Activated gamma-delta T cell treated with Interleukin-2 at 50 U/mL for 16 hours (primary cell): ENCODE measurements at places on chromosomes 1 and 21.

DNA sequence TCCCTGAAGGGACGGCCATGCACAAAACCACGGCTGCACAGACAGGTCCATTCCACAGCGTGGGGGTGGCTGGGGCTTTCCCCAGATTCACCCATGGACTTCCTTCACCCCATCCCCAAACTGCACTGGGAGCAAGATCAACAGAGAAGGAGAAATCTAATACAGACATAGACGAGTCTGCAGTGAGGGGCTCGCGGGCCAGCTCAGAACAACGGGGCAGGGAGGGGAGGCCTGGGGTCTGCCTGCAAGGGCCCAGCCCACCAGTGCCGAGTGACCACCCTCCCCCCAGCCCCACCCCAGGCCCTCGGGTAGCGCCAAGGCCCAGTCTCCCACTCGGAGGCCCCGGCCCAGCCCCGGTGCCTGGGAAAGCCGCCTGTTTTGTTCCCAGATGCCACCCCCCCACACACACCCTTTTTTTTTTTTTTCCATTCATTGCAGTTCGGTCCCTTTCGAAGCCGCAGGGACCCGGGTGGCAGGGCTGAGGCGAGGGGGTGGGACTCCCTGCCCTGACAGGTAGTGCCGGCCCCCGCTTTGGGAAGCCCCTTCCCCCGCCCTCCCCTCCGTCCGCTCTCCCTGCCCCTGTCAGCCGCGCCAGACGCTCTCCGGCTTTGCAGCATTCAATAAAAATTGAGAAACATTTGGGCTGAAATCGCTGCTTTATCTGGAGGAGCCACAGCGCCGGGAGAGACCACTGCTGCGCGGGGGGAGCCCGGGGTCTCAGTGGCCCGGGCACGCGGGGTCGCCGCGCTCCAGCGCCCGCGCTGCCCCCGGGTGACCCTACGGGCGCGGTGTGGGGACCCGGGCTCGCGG, 543 bp upstream of the EPHB2 start:
- DNase-seq: no peak

GRCh38 chr1:46218443-46218842, 15.3 kb downstream of the LURAP1 start:
- DNase-seq: no peak

GRCh38 chr1:29970747-29971325, 734.5 kb downstream of the PTPRU start:
- DNase-seq: no peak

DNA sequence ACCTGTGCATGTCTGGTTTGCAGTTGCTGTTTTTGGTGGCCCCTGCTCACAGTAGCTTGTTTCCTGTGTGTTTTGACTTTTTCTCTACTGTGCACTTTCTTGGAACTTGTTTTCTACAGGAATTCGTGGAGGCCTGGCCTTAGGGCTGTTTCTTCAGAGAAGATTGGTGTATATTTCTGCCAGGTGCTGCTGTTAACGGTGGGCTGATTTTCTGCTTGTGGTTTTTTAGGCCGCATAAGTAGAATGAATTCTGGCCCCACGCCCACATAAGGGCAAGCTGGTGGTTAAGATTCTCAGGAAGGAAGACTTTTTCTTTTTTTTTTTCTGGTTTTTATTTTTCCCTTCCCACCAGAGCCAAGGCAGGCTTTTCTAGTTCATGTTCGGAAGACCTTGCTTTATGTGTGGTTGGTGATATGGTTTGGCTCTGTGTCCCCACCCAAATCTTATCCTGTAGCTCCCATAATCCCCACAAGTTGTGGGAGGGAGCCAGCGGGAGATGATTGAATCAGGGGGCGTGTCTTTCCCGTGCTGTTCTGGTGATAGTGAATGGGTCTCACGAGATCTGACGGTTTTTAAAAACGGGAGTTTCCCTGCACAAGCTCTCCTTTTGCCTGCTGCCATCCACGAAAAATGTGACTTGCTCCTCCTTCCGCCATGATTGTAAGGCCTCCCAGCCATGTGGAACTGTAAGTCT, 71.5 kb upstream of the DISP3 start:
- DNase-seq: no peak

DNA sequence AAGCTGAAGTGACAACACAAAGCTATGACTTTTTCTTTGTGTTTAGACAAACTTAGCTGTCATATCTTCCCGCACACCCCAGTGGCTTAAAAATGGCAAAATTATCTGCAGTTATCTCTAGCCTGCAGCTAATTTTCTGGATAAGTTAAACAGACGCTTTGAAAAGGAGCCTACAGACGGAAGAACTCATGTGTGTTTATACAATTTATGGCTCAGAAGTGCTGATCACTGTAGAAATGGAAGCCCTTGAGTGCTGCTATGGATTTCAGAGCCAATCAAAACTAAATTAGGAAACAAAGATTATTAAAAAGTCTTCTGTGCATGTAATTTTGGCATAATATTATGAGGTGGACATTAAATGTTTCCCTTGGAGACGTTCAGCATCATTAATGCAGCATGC, 11.6 kb downstream of the NTNG1 start:
- no peak for DNase-seq

DNA sequence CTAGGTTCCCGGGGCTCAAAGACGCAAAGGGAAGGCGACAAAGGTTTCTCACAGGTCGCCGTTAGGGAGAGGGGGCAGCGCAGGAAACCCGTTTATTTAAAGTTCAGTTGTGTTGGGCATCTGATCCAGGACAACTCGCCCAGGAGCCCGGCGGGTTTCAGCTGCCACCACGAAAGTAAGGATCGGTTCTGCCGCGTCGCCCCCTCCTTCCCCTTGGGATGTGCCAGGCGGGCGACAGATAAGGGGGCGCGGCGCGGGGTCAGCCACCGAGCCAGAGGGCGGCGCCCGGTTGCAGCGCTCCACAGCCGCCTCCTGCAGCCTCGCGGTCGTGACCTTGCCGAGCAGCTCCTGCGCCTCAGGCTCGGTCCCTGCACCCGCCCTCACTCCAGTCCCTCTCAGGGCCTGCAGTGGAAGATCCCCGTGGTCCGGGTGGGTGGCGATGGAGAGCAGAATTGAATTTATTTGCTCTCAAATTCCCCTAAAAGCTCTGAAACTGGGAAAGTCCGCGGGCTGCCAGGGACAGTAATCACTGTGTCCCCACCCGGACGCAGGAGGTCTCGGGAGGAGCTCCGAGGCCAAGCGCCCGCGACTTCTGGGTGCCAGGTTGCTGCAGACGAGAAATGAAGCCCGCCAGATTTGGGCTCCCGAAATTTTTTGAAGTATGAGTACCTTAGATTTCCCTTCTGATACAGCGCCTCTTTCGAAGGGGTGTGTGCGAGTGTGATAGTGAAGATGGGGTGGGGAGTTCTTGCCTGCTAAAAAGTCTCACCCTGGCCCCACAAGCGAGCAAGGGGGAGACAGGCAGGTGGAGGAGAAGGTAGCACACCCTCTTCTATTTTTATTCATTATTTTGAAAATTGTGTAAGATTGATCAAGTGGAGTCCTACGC, 28.4 kb upstream of the NFIA start:
- no peak for DNase-seq

DNA sequence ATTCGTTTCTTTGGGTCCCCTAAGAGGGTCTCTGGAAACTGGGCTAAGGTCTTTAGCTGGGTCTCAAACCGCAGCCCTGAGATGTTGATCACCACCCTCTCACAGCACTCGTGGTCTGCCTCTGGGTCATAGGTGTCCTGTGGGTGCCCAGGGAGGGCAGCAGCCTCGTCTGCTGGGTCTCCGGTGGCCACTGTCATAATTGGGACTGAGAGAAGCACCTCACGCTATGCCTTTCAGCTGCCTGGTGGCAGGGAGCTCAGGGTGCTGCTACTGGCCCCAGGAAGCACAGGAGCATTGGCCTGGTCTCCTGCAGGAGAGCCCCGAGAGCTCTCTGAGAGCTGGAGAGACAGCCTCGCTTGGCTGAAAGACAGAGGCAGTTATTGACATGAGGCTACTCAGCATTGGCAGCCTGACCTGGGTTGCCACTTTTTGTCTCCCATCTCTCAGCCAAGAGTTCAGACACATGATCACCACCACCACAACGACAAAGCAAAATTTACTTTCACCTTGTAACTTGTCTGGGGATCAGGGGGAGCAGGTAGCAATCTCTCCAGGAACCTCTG, 1.5 kb downstream of the KCNA2 start:
- no peak for DNase-seq

DNA sequence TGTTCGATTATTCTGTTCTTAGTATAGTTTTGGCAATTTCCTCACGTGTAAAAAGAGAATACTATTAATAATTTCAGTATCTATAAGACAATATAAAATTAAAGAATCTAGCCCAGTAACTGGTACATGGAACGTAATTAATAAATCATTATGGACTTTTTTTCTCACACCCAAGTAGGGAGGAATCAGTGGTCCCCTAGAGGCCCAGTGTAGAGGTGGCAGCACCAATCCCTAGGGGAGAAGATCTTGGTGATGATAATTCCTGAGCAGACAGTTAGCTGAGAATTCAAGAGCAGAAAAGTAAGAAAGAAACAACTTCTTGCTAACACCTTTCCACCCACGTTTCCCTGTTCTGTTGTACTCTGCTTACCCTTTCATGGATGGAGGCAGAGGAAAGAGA, 19.7 kb upstream of the SELE start:
- DNase-seq: no peak

DNA sequence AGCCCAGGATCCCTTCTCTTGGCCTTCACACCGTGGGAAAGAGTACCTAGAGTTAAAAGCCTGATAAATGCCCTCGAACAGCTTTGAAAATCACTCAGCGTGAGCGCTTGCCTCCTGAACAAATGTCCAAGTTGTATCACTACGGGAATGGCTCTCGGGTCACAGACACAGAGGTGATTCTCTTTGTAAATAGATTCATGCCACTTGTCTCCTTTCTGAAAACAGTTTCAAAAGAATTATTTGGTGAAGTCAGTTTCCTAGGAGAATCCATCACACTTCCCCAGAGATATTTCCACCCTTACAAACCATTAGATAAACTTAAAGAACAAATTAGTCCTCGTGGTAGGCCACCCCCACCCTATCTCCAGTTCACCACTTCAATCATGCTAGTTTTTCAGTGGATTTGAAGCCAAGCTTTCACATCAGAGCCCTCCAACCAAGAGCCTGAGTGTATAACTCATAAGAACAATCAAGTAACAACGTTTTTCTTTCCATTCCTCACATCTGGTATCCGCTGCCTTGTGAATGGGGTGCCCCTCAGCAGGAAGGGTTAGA, 132.9 kb downstream of the SLC30A10 start:
- no peak for DNase-seq

- DNase-seq: no peak
Measured at GRCh38 chr1:59272507-59272906, 24.4 kb upstream of the FGGY start.

DNA sequence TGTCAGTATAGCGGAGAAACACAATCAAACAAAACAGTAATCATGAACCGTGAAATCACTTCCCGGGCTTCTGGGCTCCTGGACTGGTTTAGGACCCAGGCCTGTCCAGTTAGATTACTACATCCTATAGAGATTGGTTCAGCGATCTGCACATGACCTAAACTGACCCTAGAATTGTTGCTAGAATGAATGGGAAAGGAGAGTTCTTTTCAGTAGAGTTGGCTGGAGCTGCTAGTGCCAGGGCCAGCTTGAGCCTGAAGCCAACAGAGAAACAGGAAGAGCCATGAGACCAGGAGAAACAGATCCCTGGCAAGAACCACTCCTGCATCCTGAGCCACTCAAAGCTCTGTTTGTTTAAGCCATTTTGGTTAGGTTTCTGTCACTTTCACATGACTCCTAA, 474.3 kb upstream of the C1orf87 start:
- DNase-seq: no peak

DNA sequence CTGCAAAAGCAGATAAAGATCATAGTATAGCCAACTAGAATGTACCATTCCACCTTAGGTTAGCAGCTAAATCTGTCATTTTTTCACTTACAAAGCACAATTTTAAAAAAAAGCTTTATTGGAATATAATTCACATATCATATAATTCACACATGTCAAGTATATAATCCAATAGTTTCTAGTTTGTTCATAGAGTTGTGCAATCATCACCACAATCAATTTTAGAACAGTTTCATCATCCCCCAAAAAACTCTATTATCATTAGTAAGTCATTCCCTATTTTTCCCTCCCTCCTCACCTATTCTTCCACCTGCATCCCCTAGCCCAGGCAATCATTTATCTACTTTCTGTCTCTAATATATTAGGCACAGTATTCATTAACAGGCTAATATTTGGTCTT, 32.0 kb upstream of the INSL5 start:
- no peak for DNase-seq

DNA sequence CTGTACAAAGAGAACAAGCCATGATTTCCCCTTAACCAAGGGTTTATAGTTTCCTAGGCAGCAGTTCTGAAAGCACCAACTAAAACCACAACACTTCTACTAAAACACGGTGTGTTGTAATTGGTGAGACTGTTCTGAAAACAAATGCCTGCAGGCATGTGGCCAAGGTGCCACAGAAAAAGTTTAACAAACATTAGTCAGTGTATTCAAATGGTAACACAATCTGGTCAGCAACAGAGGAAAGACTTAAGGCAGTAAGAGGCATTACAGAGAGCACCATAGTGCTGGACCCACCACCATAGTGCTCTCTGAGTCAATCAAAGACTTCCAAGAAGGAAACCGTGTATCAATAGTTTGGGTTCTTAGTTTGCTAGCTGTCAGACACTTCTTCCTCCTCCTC, 16.7 kb downstream of the SNIP1 start:
- no peak for DNase-seq

DNA sequence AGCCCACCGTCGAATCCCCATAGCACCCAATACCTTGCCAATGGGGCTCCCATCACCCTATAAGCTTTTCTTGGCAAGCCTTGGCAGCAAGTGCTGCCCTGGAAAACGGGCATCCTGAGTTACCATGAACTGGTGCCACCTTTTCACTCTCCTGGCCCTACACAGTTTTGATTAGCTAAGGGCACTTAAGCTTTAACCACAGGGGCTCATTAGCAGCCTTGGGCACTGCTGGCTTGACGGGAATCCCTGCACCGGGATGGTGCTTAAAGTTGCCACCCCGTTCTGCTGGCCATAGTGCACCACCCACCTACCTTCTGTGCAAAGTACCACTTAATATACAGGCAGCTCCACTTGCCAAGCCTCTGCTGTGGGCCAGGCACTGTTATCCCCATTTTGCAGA, 13.7 kb downstream of the PARS2 start:
- no peak for DNase-seq

DNA sequence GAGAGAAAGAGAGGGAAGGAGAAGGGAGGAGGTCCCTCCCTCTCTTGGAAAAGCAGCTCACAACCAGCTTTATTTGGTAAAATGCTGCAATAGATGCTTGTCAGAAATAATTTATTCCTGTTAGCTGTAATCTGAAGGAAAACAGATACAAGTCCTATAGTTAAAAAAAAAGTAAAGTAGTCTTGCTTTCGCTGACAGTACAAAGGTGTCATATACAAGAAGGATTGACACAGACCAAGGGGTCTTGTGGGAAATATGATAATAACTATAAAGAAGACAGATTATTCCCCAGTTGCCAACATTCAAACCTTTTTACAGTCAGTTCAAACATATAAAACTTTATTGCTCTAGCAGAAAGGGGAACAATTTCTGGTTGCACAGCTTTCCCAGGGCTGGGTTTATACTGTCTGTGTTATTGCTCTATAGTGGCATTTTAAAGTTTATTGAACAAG, 145.0 kb downstream of the PBX1 start:
- DNase-seq: no peak

GRCh38 chr1:23793861-23794731, 3.2 kb downstream of the LYPLA2 start:
- DNase-seq: no peak

GRCh38 chr1:205273551-205273982, 45.8 kb downstream of the TMCC2 start:
- peak; percentile 84 for DNase-seq
